H1 (cell line): ENCODE measurements at places on chromosomes 16 and 17.

- peak; percentile 97 for DNase-seq
Observed at GRCh38 chr17:42548070-42548837, 4.5 kb upstream of the HSD17B1 start.

DNA sequence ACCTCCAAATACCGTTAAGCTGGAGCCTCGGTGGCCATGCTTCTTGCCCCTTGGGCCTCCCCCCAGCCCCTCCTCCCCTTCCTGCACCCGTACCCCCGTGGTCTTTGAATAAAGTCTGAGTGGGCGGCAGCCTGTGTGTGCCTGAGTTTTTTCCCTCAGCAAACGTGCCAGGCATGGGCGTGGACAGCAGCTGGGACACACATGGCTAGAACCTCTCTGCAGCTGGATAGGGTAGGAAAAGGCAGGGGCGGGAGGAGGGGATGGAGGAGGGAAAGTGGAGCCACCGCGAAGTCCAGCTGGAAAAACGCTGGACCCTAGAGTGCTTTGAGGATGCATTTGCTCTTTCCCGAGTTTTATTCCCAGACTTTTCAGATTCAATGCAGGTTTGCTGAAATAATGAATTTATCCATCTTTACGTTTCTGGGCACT lies 928 bp downstream of the HBA1 start:
- no peak for DNase-seq

- no peak for DNase-seq
Observed at GRCh38 chr16:14333361-14333760, 262.2 kb downstream of the MRTFB start.

GRCh38 chr16:270381-271255 lies 5.1 kb downstream of the RGS11 start:
- DNase-seq: no peak
